Stimulated activated CD8-positive, alpha-beta memory T cell treated with anti-CD3 and anti-CD28 coated beads, Interleukin-15, amount 100 ng/mL, for 1 hour (primary cell): ENCODE measurements at places on chromosomes 7 and 10.

- no peak for DNase-seq
Measured at GRCh38 chr10:78798976-78799730, 269.6 kb upstream of the ZMIZ1 start.

- no peak for DNase-seq
Measured at GRCh38 chr10:69337296-69338132, 59.2 kb downstream of the HK1 start.

- no peak for DNase-seq
Measured at GRCh38 chr7:11952972-11953371, 121.0 kb upstream of the THSD7A start.

GRCh38 chr10:89159761-89160160 lies 47.4 kb downstream of the CH25H start:
- DNase-seq = no peak

DNA sequence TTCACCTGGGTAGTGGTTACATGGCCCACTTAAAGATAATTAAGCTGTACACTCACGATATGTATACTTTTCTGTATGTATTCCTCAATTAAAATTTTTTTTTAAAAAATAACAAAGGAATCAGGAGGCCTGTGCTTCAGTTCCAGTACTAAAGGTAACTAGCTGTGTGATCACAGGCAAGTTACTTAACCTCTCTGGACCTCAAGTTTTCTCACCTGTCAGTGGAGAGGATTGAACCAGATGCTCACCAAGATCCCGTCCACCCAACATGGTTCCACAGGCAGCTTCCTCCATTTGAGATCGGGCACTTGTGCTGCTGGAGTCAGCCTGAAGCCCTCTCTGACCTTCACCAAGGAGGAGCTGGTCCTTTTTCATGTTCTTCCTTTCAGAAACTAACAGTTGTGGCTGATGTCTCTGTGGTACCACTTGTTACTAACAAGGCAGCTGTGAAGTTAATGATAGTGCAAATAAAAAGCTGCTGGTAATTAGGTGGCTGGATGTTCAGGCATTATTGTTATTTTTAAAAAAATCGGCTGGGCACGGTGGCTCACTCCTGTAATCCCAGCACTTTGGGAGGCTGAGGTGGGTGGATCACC lies 29.4 kb upstream of the SMNDC1 start:
- DNase-seq = no peak

DNA sequence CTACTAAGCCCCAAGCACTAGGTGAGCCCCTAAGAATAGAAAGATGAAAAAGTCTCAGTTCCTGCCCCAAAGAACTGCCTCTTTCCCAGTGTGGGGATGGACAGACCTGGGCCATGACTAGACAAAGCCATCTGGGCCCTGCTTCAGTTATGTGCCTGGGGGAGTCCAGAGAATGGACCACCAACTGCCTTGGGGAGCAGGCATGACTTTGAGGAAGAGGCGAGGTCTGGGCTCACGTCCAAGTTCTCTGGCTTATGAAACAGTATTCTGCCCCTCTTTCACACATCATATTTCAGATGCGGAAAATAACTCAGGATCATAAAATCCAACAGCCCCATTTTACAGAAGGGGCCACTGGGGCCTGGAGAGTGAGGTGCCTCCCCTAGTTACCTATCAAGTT lies 80.3 kb downstream of the PLXNA4 start:
- no peak for DNase-seq

DNA sequence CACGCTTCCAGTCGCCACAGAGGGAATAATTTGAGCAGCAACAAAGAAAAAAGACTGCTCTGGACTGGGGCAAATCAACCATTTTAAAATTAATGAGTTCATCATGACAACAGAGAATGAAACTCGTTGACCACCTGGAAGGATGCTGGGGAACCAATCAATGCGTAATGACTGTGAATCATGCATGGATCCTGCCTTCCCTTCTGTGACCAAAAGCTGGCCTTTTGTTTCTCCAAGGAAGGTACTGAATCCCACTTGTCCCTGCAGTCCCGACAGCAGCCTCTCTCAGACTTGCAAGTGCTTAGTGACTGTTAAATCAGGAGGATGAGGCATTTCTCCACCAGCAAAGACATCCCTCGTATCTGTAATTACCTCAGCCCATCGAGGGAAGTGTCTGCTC lies 68.0 kb upstream of the TNS3 start:
- DNase-seq = no peak

- DNase-seq = no peak
Measured at GRCh38 chr10:94677691-94678090, 5.8 kb upstream of the CYP2C18 start.

DNA sequence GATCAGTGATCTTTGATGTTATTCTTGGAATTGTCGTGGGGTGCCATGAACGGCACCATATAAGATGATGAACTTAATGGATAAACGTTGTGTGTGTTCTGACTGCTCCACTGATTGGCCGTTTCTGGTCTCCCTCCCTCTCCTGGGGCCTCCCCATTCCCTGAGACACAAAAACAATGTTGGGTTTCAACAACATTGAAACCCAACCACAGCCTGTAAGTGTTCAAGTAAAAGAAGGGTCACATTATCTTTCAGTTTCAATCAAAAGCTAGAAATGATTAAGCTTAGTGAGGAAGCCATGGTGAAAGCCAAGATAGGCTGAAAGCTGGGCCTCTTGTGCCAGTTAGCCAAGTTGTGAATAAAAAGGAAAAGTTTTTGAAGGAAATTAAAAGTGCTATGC lies 19.5 kb downstream of the EN2 start:
- no peak for DNase-seq

DNA sequence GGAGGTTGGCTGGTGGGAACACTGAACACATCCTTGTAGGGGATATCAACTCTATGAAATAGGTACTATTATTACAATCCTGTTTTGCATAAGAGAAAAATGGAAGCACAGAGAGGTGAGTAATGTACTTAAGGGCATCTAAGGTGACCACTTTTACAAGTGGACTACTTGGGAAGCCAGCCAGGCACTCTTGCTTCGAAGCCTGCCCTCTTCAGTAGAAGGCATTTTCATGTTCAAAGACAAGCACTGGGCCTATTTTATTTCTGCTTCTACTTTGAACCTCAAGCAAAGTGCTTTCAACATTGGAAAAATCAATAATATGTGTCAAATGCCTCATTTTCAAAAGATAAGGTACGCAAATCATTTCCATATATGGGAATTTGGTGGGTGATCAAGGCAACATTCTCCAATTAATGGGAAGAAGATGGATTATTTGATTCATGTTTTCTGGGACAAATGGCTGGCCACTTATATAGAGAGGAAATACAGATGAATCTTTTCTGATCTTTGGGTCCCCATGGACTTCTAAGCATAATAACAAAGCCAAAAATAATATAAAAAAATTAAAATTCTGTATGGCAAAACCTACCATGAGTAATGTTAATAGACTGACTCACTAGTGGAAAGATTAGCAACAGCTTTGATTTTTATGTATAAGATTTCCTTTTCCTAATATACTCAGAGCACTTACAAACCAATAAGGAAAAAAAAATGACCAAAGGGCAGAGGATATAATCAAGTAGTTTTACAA lies 270.2 kb downstream of the FRMD4A start:
- DNase-seq = no peak

DNA sequence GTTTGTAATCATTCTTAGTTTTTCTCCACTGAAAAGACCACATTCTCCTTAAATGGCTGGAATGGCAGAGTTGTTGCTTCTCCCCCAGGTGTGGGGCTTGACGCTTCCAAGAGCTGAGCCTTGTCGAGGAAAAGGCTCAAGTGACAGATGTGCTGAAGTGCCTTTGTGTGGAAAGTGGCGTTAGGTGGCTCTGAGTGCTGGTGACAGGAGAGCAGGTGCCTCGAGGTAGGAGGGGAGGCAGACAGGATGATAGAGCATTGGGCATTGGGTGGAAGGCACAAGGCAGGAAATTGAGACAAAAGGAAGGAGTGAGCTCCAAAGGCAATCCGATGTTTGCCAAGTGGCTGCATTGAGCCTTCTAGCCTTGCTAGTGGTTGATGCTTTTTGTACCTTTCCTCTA lies 6.7 kb downstream of the KIAA1217 start:
- no peak for DNase-seq
